ENCODE measurements at places on chromosomes 2 and 18.

GRCh38 chr2:67858886-67859285 is 203.9 kb downstream of the C1D start:
- no peak for DNase-seq

- DNase-seq: no peak
Observed at GRCh38 chr2:212970132-212970531, 181.3 kb downstream of the IKZF2 start.

DNA sequence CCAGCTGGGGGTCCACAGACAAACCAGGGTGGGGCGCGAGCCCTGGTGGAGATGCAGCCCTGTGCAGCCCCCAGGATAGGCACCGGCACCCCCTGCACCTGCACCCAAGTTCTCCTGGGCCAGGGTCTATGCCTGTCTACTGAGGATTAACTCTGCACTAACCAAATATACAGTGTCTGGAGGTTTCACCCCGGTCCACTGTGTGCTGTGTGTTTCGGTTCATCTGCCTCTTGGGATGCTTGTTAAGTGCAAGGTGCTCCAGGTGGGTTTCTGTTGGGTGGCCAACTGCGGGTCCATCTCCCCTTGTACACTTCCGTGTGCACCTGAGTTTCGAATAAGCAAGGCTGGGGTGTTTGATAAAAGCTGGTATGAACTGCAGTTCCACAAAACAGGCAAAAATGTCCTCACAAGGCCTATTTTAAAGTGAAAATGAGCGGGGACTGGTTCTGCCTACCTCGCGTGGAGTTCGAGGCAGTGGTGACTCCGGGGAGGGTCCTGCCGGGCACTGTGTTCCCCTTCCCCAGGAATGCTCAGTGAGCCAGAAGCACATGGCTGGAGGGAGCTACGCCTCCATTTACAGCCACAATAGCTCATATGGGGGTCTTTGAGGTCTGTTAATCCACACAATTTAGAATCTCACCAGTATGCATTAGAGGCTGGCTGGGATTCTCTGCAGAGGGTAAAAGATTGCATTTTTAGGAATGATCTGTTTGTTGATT is 70.7 kb downstream of the EDAR start:
- no peak for DNase-seq

DNA sequence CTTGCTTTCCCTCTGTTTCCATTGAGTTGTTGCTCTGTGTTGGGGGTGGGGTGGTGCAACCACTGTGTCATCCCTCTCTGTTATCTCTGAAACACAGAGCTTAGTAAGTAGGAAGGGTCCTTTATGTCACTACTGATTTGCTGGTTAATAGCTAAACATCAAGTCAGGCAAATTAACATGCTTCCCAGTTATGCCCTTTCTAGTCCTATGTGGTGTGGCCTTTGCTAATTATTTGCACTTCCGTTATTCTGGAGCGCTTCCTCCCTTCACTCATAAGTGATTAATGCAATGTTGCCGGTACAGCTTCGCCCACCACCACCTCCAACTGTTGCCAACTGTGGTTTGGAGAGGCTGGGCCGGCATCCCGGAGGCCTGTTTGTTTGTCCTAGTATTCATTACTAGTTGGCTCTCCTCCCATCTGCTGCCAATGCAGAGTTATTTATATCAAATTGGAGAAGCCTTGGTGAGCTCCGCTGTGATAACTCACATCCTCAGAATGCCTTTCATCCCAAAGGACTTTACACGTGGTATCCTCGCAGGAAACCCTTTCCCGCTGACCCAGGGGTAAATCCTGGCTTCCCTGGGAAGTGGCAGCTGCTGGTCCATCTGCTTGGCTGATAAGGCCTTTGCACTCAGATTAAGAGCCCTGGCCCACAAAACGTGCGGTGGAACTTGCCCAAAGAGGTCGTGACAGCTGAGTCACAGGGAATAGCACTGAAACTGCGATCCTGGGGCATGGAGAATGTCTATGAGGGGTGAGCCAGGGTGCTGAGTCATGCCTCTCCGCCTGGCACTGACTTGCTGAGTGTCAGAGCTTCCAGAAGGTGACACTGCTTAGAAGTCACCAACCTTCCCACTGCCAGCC is 72.0 kb upstream of the ZCCHC2 start:
- DNase-seq: peak; percentile 47

- DNase-seq: no peak
Observed at GRCh38 chr2:169119851-169120250, 50.5 kb downstream of the DHRS9 start.

GRCh38 chr18:10770264-10770663 is 244.4 kb downstream of the NAPG start:
- no peak for DNase-seq

GRCh38 chr2:97905294-97905693 is 90.5 kb downstream of the TMEM131 start:
- DNase-seq: no peak

- DNase-seq: no peak
Observed at GRCh38 chr2:160820691-160821090, 327.1 kb upstream of the RBMS1 start.

DNA sequence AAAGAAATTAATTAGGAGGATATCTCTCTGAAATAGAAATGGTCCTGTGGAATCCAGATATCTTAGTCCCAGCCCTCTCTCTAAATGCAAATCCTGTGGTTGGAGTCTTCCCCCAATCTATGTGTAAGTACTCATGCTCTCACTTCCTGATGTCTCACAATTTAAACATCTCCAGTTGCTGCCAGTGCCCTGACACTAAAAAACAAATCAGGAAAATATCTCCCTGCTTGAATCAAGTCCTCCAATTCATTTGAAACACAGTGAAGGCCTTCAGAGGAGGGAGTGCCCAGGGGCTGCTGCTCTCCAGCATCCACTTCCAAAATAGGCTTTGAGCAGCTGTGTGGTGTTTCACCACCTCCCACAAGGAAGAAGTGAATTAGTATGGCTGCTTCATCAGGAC is 413.8 kb downstream of the RAD51AP2 start:
- DNase-seq: no peak

GRCh38 chr2:104539649-104540048 is 314.3 kb upstream of the POU3F3 start:
- DNase-seq: peak; percentile 51

GRCh38 chr2:197873293-197873701 is 68.9 kb downstream of the PLCL1 start:
- no peak for DNase-seq

GRCh38 chr2:200174433-200175216 is 131.9 kb upstream of the SPATS2L start:
- DNase-seq: no peak

DNA sequence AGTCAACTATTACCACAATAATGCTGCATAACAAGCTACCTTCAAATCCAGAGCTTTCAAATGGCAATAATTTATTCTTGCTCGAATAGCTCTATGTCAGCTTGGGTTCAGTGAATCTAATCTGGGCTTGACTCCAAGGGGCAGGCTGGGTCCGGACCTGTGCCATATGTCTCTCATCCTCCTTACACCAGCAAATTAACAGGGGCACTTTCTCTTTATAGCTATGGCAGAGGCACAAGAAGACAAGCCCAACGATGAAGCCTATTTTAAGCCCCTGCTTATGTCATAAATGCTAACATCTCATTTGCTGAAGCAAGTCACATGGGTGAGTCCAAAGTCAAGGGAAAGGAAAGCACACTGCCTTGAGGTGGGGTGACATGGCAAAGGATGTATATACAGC is 13.3 kb upstream of the ZNF521 start:
- no peak for DNase-seq

DNA sequence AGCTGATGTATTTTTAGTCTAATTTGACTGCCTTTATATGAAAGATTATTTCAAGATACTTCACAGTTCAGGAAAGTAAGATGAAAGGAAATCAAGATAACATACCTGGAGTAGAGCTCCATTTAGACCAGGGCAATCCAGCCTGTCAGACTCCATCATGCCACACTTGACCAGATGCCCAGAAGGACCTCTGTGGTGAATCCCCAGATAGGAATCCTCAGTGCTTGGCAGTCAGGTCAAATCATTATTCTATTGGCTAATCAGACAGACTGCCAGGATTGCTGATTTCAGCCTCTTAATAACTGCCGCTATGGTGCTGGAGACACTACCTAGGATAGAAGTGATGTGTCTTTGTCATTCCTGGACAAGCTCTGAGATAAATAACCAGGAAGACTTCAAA is 404.2 kb downstream of the STK39 start:
- DNase-seq: no peak

- no peak for DNase-seq
Observed at GRCh38 chr2:647691-648231, 29.4 kb downstream of the TMEM18 start.

DNA sequence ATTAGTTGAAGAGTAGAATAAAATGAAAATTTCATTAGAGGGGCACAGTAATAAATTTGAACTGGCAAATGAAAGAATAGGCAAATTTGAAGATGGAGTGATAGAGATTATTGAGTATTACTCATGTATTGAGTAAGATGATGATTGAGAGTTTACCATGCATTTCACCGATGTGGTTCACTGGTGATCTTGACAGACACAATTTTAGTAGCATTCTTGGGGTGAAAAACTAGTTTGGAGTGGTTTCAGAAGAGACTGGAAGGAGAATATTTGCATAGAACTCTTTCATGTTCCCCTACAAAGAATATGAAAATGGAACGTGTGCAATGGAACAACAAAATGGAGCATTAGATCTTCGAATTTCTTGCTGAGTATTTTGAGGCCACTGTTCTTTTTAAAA is 121.4 kb downstream of the ASXL3 start:
- DNase-seq: no peak

DNA sequence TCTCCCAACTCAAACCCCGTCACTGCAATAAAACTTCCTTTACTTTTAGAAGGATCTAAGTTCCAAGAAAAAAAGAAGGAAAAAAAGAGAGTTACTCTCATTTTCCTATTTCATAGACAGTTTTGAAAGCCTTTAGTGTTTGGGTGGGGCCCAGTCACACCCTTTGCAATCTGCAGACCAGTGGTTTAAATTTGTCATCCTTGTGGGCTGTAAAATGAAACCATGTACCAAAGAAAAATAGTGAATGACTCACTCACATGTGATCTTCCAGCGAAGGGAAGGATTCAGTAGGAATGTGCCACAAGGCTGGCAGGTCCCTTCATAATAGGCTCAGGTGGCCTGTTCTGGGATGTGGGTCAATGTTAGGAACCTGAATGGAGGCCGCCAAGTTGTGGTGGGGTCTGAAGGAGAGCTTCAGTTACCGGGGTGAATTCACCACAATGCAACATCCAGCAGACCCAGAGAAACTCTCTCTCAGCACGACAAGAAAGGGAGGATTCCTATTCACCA is 28.3 kb downstream of the ANXA4 start:
- DNase-seq: peak; percentile 71

GRCh38 chr2:227932403-227932802 is 61.0 kb downstream of the DAW1 start:
- DNase-seq: no peak

DNA sequence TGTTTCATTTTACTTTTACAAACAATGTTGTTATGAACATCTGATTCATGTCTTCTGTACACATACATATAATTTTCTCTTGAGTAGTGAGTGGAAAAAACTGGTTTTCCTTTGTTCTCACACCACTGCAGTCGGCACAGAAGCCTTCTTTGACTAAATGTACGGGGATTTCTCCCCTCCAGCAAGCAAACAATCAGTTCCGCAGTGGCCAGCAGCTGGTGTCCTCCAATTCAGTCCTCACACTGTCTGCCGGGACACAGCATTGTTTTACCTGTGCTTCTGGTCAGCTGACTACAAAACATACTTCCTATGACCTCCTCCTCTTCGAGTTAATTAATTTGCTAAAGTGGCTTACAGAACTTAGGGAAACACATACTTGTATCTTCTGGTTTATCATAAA is 202.8 kb downstream of the WDR7 start:
- DNase-seq: no peak

- DNase-seq: peak; percentile 73
Observed at GRCh38 chr2:65430603-65431420, 1.6 kb downstream of the SPRED2 start.

- no peak for DNase-seq
Observed at GRCh38 chr2:179141206-179141605, 91.3 kb upstream of the CCDC141 start.

DNA sequence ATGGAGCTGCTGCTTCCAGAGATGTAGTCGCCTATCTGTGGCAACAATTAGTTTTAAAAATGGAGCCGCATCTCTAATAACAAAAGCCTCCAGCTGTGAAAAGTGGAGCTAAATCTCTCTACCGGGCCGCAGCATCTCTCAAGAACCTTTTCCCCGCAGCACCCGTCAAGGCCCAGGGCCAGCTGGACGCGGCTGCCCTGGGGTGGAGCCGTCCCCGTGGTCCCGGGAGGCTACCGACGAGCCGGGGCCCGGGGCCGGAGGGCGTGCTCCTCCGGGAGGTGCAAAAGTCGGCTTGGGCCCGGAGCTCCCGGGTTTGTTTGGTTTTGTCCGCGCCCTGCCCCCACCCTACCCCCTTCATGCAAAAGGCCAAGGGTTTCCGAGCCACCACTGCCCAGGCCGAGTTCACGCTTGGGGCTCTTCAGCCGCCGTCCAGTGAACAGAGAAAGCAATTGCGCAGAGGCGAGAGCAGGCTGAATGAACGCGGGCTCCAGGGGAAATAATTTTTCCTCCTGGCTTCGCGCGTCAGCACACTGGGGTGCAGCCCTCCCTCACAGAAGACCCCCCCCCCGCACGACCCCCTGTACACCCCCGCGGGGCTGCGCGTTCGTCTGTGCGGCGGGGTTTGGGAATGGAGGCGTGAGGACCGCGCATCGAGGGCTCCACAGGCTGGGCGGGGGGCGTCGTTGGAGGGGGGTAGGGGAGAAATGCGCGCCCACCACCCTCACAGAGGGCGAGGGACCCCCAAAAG is 557 bp upstream of the GREB1L start:
- no peak for DNase-seq

DNA sequence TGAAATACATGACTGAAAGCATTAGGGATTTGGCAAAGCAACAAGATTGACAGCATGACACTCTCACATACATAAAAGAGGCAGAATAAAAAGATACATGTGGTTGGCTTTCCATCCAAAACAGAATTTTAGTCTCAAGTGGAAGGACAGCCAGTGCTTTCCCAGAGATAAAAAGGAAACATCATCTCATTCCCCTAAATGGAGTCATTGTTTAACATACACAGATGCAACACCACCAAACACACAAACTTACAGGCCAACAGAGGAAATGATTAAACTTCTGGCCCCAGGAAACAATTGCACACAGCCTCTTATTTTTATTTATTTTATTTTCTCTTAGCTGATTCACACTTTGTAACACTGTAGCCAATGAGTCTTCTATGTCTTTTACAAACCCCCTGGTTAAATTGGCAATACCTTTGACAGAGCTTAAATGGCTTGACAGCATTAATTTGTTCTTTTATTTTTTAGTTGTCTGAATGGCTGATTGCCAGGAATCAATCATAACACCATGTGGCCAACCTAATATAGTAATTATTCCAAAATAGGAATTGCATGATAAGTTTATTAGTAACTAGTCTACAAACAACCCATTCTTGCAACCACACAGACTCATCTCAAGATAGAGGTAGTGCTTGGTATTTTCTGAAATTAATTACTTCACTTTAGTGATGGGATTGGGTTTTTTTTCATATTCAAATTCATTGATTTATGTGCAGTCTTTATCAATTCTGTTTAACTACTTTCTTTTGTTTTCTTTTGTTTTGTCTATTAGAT is 190.5 kb downstream of the RND3 start:
- DNase-seq: no peak

- peak; percentile 67 for DNase-seq
Observed at GRCh38 chr2:86079981-86080911, 25.4 kb downstream of the POLR1A start.
